ENCODE measurements at places on chromosomes 12 and 14. TPM values are rescaled to one million over a fixed set of nuclear protein-coding genes. Genes with fewer than 3 reads are reported as not detected.

The RASSF8 gene
- total RNA-seq, result not detected

The LBHD2 gene
- not detected for total RNA-seq

The KRT72 gene
- total RNA-seq, result 44.4 TPM

GRCh38 chr12:90280033-90280432 lies 571.4 kb upstream of the ATP2B1 start:
- DNase-seq, result no peak
- H3K4me3 ChIP-seq, result no peak overlapping the region
- no peak overlapping the region for H3K27ac ChIP-seq
- no peaks in the 10 kb centered on the region for H3K36me3 ChIP-seq
- H3K4me1 ChIP-seq, result no peaks in the 10 kb centered on the region
- no peaks in the 10 kb centered on the region for H3K27me3 ChIP-seq

The PPFIA2 gene
- not detected for total RNA-seq

DNA sequence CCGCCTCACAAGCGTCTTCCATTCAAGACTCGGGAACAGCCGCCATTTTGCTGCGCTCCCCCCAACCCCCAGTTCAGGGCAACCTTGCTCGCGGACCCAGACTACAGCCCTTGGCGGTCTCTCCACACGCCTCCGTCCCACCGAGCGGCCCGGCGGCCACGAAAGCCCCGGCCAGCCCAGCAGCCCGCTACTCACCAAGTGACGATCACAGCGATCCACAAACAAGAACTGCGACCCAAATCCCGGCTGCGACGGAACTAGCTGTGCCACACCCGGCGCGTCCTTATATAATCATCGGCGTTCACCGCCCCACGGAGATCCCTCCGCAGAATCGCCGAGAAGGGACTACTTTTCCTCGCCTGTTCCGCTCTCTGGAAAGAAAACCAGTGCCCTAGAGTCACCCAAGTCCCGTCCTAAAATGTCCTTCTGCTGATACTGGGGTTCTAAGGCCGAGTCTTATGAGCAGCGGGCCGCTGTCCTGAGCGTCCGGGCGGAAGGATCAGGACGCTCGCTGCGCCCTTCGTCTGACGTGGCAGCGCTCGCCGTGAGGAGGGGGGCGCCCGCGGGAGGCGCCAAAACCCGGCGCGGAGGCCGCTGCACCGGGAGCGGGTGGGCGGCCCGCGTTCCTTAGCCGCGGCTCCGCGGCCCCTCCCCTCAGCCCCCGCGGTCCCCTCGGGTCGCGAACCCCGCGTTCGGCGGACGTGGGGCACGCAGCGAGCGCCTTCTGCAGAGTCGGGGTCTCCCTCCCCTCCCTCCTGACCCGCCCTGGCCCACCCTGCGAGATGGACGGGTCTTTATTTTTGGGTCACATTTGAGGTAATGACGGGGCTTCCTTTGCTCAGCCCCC lies at the start of gene UBC:
Gene UBC (minus strand): TSS at position 259 of the 847 bp plus-strand sequence. CDS start 879 bp downstream, outside the sequence.
- H3K4me1 ChIP-seq, result peaks cover 47% of the 10 kb centered on the region
- H3K27ac ChIP-seq, result peak within 1 kb of the TSS; percentile 92
- peak; percentile 96 for DNase-seq
- no peaks in the 10 kb centered on the region for H3K27me3 ChIP-seq
- H3K4me3 ChIP-seq, result peak within 1 kb of the TSS; percentile 100

The C12orf60 gene
- total RNA-seq, result 1.5 TPM

- no peaks in the 10 kb centered on the region for H3K4me1 ChIP-seq
- no peaks in the 10 kb centered on the region for H3K36me3 ChIP-seq
- no peak for DNase-seq
- no peak overlapping the region for H3K4me3 ChIP-seq
Measured at GRCh38 chr12:123998991-123999359, 26.0 kb downstream of the ZNF664 start.

- no peak overlapping the region for H3K27ac ChIP-seq
- DNase-seq, result no peak
- no peak overlapping the region for H3K4me3 ChIP-seq
- no peaks in the 10 kb centered on the region for H3K4me1 ChIP-seq
- H3K36me3 ChIP-seq, result no peaks in the 10 kb centered on the region
Measured at GRCh38 chr12:104911942-104912341, 46.1 kb downstream of the SLC41A2 start.

DNA sequence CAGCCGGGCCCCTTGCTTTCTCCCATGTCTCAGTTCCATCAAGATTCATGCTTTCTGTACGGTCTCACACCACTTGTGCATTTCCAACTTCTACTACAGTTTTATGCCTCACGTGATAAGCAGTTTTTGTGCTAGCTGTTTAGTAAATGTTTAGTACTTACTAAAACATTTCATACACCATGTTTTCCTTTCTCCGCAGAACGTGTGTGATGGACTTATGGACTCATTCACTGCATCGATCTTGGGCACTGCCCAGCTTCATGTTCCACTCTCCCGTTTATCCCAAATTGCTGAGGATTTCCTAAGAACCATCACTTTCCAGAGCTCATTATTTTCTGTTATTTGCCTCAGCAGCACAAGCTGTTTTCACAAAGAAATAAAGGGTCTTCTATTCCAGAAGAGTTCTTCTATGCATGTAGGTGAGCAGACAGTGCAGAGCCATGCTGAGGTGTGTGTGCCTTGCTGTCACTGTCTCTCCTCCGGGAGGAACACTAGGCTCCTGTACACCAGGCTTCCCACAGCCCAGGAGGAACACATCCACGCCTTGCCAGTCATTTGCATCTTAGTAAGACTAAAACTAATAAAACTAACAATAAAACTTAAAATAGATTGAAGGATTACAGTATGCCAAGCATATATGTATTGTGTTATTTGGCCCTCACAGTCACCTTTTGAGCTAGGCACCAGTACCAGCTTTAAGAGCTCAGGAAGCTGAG lies 90.3 kb upstream of the EEA1 start:
- no peak for DNase-seq
- H3K36me3 ChIP-seq, result no peaks in the 10 kb centered on the region
- no peaks in the 10 kb centered on the region for H3K27me3 ChIP-seq
- H3K27ac ChIP-seq, result no peak overlapping the region
- H3K4me1 ChIP-seq, result no peaks in the 10 kb centered on the region

GRCh38 chr12:68109444-68110217 lies 49.9 kb downstream of the IFNG start:
- H3K4me1 ChIP-seq, result no peaks in the 10 kb centered on the region
- no peak for DNase-seq
- H3K36me3 ChIP-seq, result no peaks in the 10 kb centered on the region
- H3K4me3 ChIP-seq, result no peak overlapping the region
- no peak overlapping the region for H3K27ac ChIP-seq

DNA sequence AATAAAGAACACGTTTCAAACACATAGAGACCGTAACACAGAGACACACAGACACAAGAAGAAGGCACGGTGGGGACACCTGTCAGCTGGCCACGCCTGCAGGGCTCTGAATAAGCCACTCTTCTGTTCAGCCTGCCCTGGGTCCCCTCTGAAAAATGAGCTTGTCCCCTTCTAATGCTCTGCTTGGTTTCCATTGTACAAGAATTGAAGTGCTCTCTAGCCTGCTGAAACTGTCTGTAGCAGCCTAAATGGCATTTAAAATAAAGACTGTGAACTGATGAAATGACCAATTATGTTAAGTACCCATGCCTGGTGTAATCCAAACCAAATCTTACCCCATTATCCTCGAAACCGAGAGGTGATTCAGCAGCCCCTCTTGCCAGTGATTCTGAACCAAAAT lies 139.8 kb downstream of the FOXN3 start:
- H3K36me3 ChIP-seq, result peaks cover 22% of the 10 kb centered on the region
- peaks cover 14% of the 10 kb centered on the region for H3K4me1 ChIP-seq
- no peak for DNase-seq
- H3K27ac ChIP-seq, result no peak overlapping the region
- no peaks in the 10 kb centered on the region for H3K27me3 ChIP-seq
- no peak overlapping the region for H3K4me3 ChIP-seq

The CCDC175 gene
- not detected for total RNA-seq

DNA sequence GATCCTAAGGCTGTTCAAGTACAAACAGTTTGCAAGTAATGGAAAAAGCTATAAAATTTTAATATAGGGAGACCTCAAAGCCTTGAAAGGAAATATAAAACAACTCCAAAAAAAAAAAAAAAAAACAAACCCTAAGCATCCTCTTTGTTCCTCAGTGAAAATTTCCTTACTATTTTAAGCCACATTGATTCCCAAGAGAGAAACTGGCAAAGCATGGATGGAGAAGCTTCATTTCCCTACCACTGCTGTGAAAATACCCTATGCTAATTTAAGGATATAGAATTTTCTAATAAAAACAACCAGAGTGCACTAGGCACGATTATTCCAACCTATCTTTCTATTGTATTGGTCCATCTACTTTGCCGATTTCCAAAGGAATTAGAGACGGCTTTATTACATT lies 283.1 kb downstream of the CACNA1C start:
- no peaks in the 10 kb centered on the region for H3K4me1 ChIP-seq
- no peak overlapping the region for H3K4me3 ChIP-seq
- no peaks in the 10 kb centered on the region for H3K27me3 ChIP-seq
- H3K27ac ChIP-seq, result no peak overlapping the region
- no peak for DNase-seq
- H3K36me3 ChIP-seq, result no peaks in the 10 kb centered on the region

DNA sequence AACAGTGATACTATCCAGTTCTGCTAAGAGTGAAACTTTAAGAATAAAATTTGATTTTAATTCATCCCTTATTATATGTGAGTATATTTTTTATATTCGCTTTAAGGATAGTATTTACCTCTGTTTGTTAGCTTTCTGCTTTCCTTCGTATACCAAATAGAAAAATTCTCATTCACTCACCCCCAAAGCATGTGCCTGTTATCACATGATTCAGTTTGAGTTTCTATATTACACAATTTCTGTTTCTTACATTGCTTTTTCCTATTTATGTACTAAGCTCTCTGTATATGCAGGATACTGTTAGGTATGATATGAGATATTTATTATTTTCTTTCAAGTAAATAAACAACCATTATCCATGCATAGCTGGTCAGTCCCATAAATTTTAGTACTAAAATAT lies 275.2 kb downstream of the FBXL14 start:
- H3K27ac ChIP-seq, result no peak overlapping the region
- no peak for DNase-seq
- no peaks in the 10 kb centered on the region for H3K36me3 ChIP-seq

DNA sequence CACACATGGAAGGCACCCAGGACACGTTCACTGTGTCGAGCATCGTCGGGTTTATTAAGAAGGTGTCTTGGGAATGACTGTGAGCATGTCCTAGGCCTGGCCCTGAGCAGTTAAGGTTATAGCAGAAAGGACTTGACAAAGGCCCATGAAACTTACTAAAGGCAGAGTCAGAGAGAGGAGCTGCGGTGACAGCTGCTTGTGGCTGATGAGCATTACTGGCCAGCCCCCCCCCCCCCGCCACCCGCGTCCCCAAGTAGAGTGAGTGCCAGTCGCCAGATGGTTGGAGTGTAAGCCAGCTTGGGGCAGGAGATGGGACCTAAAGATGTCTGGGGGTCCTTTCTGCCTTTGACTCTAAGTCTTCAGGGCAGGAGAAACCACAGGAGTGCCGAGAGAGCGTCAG lies 169.9 kb downstream of the TSPAN9 start:
- DNase-seq, result no peak
- no peaks in the 10 kb centered on the region for H3K4me1 ChIP-seq
- no peak overlapping the region for H3K27ac ChIP-seq
- H3K4me3 ChIP-seq, result no peak overlapping the region

- no peaks in the 10 kb centered on the region for H3K27me3 ChIP-seq
- no peaks in the 10 kb centered on the region for H3K4me1 ChIP-seq
- H3K27ac ChIP-seq, result no peak overlapping the region
- H3K36me3 ChIP-seq, result no peaks in the 10 kb centered on the region
- no peak for DNase-seq
Measured at GRCh38 chr14:83300476-83301064, 1766.9 kb upstream of the SEL1L start.

The KRT6C gene
- not detected for total RNA-seq

- no peak overlapping the region for H3K27ac ChIP-seq
- H3K36me3 ChIP-seq, result no peaks in the 10 kb centered on the region
- DNase-seq, result no peak
Measured at GRCh38 chr14:88388741-88389282, 3.4 kb downstream of the SPATA7 start.

DNA sequence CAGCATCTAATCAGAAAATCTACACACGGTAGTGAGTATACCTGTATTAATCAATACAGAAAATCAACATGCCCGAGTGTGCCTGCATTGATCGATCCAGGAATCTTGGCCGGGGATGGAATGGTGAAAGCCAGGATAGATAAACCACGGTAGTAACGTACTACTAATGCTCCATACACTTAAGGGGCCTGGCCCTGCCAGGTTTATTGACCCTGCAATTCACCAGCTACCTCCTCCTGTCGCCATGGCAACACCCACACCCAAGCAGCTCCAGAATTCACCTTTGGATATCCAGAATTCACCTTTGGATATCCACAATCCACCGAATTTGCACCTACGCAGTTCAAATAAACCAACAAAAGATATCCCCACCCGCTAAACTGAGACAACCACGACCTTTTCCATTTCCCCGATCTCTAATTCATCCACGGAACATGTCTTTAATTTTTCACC lies 14.8 kb upstream of the CALM1 start:
- H3K27me3 ChIP-seq, result no peaks in the 10 kb centered on the region
- peaks cover 18% of the 10 kb centered on the region for H3K4me1 ChIP-seq
- H3K27ac ChIP-seq, result peak overlapping the region; percentile 99
- no peaks in the 10 kb centered on the region for H3K36me3 ChIP-seq
- H3K4me3 ChIP-seq, result peak overlapping the region; percentile 95
- no peak for DNase-seq

The PIWIL1 gene
- total RNA-seq, result not detected

The KLRG1 gene
- 2.8 TPM for total RNA-seq

DNA sequence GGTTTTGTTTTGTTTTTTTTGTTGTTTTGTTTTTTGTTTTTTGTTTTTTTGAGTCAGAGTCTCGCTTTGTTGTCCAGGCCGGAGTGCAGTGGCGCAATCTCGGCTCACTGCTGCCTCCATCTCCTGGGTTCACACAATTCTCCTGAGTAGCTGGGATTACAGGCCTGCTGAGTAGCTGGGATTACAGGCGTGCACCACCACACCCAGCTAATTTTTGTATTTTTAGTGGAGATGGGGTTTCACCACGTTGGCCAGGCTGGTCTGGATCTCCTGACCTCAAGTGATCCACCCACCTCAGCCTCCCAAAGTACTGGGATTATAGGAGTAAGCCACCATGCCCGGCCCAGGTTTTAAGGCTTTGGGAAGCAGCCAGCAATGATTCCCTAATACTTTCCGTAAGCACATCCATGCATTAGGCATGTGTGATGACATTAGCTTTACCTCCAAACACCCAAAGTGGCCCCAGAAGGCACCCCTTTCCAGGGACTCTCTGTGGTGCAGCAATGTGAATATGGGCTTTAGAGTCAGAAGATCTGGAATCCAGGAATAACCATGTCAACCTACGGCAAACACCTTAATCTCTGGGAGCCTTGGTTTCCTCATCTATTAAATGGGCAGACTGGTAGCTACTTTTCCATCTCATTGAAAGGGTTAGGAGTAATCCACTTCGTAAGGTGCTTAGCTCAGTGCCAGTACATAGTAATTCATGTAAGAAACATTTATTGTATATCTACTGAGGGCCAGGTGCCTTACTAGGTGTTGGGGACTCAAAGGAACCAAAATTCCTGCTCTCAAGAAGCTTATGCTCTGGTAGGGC lies 152.9 kb downstream of the ZFP36L1 start:
- no peak overlapping the region for H3K4me3 ChIP-seq
- H3K4me1 ChIP-seq, result no peaks in the 10 kb centered on the region
- H3K36me3 ChIP-seq, result no peaks in the 10 kb centered on the region

Data from naive thymus-derived CD4-positive, alpha-beta T cell (primary cell).